Frontal cortex (tissue), 4 donors: ENCODE measurements at places on chromosomes 16 and 17. TPM values are rescaled to one million over a fixed set of nuclear protein-coding genes. Genes with fewer than 3 reads are reported as not detected.

The METTL2A gene
- total RNA-seq: 44.8 TPM

The HBQ1 gene
- 6.9 TPM for total RNA-seq

The PRKCB gene
- total RNA-seq: 49.3 TPM

The SRRM2 gene
- 40.8 TPM for total RNA-seq

The DYNLL2 gene
- 33.0 TPM for total RNA-seq

The IRF8 gene
- 3.7 TPM for total RNA-seq
